ENCODE measurements at places on chromosomes 1 and 21. TPM values are rescaled to one million over a fixed set of nuclear protein-coding genes. Genes with fewer than 3 reads are reported as not detected.

ALPL gene
- total RNA-seq: not detected

MINDY1 gene
- 4.2 TPM for total RNA-seq

LRRN2 gene
- total RNA-seq: not detected

CRP gene
- not detected for total RNA-seq

TMEM269 gene
- not detected for total RNA-seq

PADI2 gene
- total RNA-seq: 0.23 TPM

AADACL3 gene
- not detected for total RNA-seq

HFM1 gene
- not detected for total RNA-seq

CACNA1E gene
- total RNA-seq: not detected

NECAP2 gene
- total RNA-seq: 71.0 TPM

MAP3K21 gene
- 2.2 TPM for total RNA-seq

ELAVL4 gene
- total RNA-seq: not detected

SYT11 gene
- total RNA-seq: 29.9 TPM

SMCP gene
- not detected for total RNA-seq

OR2T33 gene
- not detected for total RNA-seq

MANEAL gene
- 2.6 TPM for total RNA-seq

S100A16 gene
- total RNA-seq: not detected

FCRL2 gene
- not detected for total RNA-seq

FAM151A gene
- total RNA-seq: not detected

SLC2A5 gene
- not detected for total RNA-seq

IKBKE gene
- 72.7 TPM for total RNA-seq

DNAI4 gene
- total RNA-seq: 0.80 TPM

CR1L gene
- total RNA-seq: not detected

SFN gene
- total RNA-seq: 0.73 TPM

HTR6 gene
- not detected for total RNA-seq

LCE6A gene
- total RNA-seq: not detected

SYCP1 gene
- total RNA-seq: not detected

LRRC52 gene
- not detected for total RNA-seq

PLA2G2F gene
- total RNA-seq: not detected

IL24 gene
- not detected for total RNA-seq

OR6P1 gene
- total RNA-seq: not detected

ALX3 gene
- total RNA-seq: not detected

ADAMTSL4 gene
- 0.18 TPM for total RNA-seq

C8A gene
- not detected for total RNA-seq

ADGRL4 gene
- total RNA-seq: not detected

ERO1B gene
- 4.8 TPM for total RNA-seq

ELF3 gene
- total RNA-seq: 0.79 TPM

TRIM17 gene
- 2.8 TPM for total RNA-seq

ADAMTS1 gene
- 2.0 TPM for total RNA-seq

SLC37A1 gene
- 14.8 TPM for total RNA-seq

KRTAP13-2 gene
- not detected for total RNA-seq

IL19 gene
- not detected for total RNA-seq

SLC30A10 gene
- total RNA-seq: not detected

SLC35F3 gene
- 16.8 TPM for total RNA-seq

DRAXIN gene
- 1.0 TPM for total RNA-seq

OR2T34 gene
- not detected for total RNA-seq

CDC14A gene
- total RNA-seq: 34.2 TPM

ZBTB37 gene
- total RNA-seq: 13.3 TPM

CA6 gene
- total RNA-seq: 10.1 TPM

ESPN gene
- total RNA-seq: 0.32 TPM

SPRR2F gene
- total RNA-seq: not detected
